ENCODE measurements at places on chromosomes 16 and 17. TPM values are rescaled to one million over a fixed set of nuclear protein-coding genes. Genes with fewer than 3 reads are reported as not detected.

Gene TBC1D3K
- not detected for total RNA-seq

Gene G6PC1
- not detected for total RNA-seq

Gene TEX14
- total RNA-seq = 0.35 TPM

Gene EEF2K
- total RNA-seq = 34.8 TPM

Gene ANKS4B
- not detected for total RNA-seq

Gene ARHGAP44
- total RNA-seq = not detected

Gene GAST
- not detected for total RNA-seq

Gene SERPINF2
- total RNA-seq = 0.18 TPM

Gene KLHDC4
- 114 TPM for total RNA-seq

Gene GRIN2C
- total RNA-seq = 0.07 TPM

Gene ANKS3
- total RNA-seq = 16.2 TPM

Gene CCL13
- total RNA-seq = not detected

Gene BCL6B
- 6.7 TPM for total RNA-seq

Gene FAM83G
- total RNA-seq = 4.7 TPM

Gene ANKRD40CL
- not detected for total RNA-seq

Gene KRT24
- not detected for total RNA-seq

Gene PLCG2
- 80.2 TPM for total RNA-seq

Gene HSPB9
- total RNA-seq = not detected

Gene CUEDC1
- total RNA-seq = not detected

Gene ASPHD1
- total RNA-seq = not detected

Gene HS3ST4
- not detected for total RNA-seq

Gene WNT3
- not detected for total RNA-seq

Gene KRT13
- total RNA-seq = not detected

Gene WSCD1
- total RNA-seq = 0.23 TPM

Gene KRTAP4-3
- total RNA-seq = not detected
